ENCODE measurements at places on chromosomes 11 and 22.

DNA sequence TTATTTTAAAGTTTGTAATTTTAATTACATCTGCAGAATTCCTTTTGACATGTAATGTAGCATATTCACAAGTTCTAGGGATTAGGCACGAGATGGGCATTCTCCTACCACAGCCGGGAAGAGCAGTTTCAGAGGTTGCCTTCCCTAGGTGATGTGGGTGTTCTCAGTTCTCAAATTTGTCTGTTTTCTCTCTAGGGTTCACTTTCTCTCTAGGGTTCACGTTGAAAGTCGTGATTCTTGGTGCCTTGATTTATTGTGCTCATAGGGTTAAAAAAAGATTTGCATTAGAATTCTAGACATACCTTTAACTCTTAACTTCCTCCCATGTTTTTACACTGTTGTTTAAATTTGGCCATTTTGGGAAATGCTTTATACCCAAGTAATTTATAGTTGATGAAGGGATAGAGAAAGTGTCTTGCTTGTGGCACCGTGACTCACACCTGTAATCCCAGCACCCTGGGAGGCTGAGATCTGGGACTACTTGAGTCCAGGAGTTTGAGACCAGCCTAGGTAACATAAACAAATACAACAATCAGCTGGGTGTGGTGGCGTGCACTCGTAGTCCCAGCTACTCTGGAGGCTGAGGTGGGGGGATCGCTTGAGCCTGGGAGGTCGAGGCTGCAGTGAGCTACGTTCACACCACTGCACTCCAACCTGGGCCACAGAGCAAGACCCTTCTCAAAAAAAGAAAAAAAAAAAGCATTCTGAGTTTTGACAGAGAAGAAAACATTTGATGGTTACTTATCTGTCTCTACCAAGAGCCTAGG, 3.6 kb downstream of the MED15 start:
- DNase-seq = no peak

DNA sequence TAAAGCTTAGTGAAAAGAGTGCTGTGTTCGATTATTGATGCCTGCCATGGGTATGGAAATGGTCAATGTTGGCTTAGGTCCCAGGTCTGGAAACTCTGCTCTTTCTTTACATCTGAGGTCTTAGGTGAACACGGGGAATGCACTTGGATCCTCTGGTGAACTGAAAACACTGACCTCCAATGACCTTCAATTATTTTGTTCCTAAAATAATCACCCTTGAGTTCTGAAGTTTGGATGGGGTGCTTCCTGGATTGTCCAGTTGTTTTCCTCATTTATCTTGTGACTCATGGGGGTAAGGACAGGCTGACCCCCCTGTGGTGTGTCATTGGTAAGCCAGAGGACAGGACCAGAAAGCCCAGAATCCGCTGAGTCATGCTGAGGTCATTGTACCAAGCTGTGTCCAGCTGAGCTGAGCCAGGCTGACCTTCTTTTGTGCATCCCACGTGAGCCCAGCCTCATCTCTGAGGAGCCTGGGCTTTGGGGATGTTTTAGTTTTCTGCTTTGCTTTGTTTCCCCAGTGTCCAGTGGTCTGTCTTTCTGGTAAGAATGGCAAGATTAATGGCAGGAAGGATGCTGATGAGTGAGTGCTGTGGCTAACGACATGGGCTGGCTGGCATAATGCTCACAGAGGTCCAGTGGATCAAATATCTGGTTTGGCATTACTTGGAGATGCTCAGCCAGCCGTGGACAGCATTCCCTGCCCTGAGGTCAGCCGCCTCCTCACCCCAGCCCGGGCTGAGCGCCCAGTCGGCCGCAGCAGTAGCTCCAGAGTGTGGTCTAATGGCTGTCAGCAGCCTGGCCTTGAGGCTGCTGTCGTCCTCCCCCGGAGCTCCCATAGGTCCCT, 35.6 kb downstream of the AMPD3 start:
- DNase-seq = no peak

DNA sequence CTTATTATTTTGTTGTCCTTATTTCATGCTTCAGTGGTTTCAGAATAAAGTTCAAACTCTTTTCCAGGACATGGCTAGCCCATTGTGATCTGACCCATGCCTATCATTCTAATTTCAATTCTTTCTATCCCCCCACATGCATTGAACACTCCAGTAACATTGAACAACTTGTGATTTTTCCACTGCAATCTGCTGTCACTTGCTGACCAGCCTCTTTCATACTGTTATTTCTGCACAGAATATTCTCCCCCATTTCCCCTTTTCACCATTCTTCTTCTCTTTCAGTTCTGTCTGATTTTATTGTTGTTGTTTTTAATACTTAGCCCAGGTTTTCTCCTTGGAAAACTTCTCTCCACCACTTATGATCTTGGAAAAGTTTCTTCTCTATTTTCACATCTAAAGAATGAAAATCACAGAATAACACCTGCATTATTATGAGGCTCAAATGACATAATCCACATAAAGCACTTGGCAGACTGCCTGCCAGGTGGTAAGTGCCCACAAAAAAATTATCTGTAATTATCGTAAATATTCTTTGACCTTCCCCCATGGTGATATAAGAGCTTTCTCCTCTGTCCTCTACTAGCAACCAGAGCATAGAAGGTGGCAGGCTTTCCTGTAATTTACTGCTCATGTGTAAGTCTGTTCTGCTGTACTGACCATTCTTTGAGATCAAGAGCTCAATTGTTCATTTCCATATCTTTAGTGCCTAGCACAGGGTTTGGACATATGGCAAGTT, 51.9 kb upstream of the EED start:
- no peak for DNase-seq

- DNase-seq = no peak
Observed at GRCh38 chr11:102111787-102112508, 1.7 kb downstream of the YAP1 start.

GRCh38 chr11:7911011-7911410, 20.1 kb downstream of the OR10A6 start:
- no peak for DNase-seq

- DNase-seq = no peak
Observed at GRCh38 chr11:131217313-131218310, 152.8 kb upstream of the NTM start.

- no peak for DNase-seq
Observed at GRCh38 chr11:72896431-72896830, 82.2 kb downstream of the ATG16L2 start.

- DNase-seq = peak; percentile 70
Observed at GRCh38 chr11:66289548-66290329, 796 bp upstream of the YIF1A start.

DNA sequence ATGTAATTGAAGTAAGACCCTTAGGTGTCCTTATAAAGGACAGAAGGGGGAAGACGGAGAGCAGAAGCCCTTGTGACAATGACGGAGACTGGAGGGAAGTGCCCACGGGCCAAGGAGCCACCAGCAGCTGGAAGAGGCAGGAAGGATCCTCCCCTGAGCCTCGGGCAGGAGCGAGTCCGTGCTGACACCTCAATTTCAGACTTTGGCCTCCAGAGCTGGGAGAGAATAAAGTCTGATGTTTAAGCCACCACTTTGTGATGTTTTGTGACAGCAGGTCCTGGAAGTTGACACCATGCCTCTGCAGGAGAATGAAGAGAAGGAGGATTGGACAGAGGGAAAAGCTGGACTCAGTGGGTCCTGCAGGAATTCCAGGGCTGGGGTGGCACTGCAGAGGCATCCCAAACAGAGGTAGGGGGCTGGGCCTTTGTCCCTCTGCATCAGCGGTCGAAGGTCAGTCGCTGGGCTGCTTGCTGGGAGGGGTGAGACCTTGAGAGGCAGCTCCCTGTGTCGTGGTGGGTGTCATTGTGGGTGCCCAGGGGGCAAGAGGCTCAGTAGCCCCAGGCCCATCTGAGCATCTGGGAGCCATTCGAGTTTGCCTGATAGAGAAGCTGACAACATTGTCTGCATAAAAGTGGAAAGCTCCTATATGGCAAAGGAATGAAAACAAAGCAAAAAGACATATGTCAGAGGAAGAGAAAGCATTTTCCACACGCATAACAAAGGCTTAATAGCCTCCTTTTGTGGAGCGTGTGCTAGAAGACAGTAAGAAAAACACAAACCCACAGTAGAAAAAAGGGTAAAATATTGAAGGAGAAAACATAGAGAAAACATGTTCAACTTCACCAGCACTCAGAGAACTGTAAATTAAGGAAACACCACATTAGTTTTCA, 68.8 kb downstream of the RTL6 start:
- no peak for DNase-seq

DNA sequence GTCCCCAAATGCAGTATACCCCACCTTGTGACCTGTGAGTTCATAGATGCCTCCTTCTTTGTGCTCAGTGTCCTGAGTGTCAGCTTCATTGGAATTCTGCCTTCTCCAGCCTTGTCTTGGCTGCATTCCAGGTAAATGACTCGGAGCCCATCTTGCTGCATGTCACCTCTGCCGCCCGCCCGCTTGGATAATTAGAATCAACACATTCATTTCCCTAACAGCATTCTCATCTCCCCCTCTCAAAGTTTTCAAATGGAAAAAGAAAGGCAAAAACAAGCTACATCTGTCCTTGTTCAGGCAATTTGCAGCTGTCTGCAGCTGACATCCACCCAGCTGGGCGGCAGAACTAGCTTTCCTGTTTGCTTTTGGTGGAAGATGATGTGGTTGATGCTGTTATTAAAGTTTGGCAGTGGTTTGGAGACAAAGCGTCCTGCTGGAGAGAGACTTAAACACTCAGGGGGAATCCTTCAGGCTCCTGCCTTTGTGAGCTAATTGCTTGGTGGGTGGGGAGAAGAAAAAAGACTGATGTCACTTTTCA, 198.8 kb upstream of the SEZ6L start:
- no peak for DNase-seq

- no peak for DNase-seq
Observed at GRCh38 chr11:117941976-117942654, 12.9 kb upstream of the TMPRSS13 start.

DNA sequence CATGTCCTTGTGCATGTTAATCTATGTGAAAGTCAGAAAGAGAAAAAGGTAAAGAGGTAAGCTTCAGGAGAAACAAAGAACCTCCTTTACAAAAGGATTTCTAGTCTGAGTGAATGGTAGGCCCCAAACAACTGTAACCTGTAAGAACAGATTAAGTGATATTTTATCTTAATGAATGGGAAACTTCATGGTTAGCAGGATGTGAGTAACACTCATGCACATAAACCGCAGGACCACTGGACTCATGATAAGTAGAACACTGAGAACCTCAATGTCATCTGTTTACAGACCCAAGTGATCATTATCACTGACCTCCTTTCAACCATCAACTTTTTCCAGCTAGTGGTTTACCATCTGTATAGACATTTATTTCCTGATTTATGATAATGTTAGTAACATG, 19.9 kb downstream of the OR8G5 start:
- DNase-seq = no peak

- no peak for DNase-seq
Observed at GRCh38 chr11:104490182-104490581, 326.2 kb upstream of the PDGFD start.

GRCh38 chr11:11975201-11976092, 33.0 kb downstream of the DKK3 start:
- DNase-seq = no peak

GRCh38 chr11:67674442-67674871, at the start of gene ALDH3B2:
Gene ALDH3B2 (minus strand): TSS chr11:67674623. CDS start chr11:67666935, 7,688 bp downstream.
- DNase-seq = no peak

DNA sequence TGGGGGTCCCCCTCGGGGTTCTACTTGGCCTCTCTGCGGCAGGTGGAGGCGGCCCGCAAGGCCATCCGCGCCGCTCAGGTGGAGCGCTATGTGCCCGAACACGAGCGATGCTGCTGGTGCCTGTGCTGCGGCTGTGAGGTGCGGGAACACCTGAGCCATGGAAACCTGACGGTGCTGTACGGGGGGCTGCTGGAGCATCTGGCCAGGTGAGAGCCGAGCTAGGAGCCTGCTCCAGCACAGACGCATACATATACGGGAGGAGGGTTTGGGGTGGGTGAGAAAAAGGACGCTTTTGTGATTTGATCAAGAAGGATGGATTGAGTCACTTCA, 415 bp downstream of the CENATAC start:
- DNase-seq = no peak

DNA sequence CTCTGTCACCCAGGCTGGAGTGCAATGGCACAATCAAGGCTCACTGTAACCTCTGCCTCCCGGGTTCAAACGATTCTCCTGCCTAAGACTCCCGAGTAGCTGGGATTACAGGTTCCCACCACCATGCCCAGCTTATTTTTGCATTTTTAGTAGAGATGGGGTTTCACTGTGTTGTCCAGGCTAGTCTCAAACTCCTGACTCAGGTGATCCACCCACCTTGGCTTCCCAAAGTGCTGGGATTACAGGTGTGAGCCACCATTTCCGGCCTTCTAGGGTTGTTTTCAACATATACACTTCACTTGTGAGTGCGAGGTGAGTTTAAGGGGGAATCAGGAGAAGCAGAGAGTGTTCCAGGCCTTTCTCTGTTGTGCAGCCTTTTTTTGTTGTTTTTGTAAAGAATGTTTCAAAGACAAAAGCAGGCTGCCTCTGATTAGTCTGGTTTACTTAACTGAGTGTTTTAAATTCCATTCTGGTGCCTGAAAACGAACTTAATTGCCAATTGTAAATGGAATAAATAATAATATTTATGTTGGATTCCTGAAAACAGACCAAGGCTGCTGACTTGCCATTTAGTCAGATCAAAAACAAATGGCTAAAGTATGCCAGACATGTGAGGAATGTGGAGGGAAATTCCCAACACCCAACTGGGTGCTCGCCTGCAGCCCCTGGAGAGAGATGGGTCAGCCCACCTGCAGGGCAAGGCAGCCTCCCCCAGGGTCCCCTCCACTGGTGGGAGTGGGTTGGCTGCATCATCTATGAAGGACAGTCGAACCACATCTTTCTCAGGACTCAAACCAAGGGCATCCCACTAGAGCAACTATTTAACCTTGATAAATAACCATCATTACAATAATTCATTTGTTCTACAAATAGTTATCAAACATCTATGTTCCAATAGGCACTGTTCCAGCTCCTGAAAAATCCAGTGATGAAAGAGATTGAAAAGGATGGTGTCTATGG, 4.6 kb upstream of the RANGAP1 start:
- DNase-seq = no peak

DNA sequence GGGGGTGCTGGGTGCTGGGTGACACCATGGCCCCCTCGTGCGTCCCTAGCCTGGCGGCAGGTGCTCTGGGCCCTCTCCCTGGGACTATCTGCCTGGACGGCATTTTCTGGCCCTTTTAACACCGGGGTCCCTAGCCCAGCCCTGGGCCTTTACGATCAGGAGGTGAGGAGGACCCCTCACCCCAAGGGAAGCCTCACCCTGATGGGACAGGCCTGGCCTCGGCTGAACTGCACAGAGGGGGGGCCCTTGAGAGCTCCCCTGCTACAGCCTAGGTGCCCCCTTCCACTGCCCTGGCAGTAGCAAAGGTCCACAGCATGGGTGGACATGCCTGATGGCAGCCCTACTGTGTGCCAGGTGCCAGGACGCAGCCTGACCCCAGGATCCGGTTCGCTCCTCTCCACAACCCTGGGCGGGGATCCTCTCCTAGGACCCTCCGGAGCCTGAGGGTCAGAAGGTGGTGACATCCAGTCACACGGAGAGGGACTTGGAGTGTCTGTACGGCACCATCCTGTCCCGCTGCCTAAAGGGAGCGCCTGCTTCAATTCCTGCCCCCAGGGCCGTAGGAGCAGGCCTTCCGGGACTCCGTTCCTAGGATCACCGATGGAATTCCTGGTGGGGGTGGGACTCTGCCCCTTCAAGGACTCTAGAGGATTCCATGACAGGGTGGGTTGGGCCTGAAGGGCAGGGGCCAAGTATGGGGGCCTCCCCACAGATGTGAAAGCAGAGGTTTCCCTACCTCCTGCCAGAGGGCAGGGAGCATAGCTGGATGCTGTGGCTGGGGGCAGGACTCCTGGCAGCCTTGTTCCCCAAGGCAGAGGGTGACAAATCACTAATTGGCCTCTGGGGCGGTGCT, 33.0 kb upstream of the TH start:
- DNase-seq = no peak
